ENCODE measurements at places on chromosomes 6 and 20.

- DNase-seq, result no peak
Observed at GRCh38 chr6:77880501-77880900, 227.7 kb downstream of the MEI4 start.

GRCh38 chr6:53573299-53573698 lies 28.4 kb upstream of the GCLC start:
- DNase-seq, result no peak

DNA sequence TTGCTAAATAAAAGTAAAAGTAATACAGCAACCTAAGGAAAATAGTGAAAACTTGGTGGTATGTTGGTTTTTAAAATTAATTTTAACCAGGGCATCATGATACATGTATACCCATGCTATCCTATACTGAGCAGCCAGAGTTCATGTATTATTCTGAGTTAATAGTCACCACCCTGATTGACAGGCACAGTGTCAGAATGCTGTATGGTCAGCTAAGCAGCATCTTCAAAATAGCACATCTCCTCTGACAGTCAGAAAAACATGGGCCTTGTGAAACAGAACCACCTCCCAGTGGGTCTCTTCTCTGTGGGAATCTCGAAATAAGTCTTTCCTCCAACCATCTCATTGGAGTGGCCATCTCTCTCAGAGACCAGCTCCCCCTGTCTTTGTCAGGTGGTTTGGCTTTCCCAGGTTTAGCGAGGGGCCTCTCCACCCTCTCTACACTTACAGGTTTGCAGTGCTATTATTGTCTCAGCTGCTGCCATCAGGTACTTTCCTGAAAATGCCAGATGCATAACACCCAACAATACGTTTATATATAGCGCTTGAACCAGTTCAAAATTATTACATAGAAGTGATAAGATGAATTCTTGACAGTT lies 47.1 kb upstream of the RNF8 start:
- peak; percentile 33 for DNase-seq

- no peak for DNase-seq
Observed at GRCh38 chr20:45611054-45611453, 18.5 kb upstream of the WFDC10A start.

DNA sequence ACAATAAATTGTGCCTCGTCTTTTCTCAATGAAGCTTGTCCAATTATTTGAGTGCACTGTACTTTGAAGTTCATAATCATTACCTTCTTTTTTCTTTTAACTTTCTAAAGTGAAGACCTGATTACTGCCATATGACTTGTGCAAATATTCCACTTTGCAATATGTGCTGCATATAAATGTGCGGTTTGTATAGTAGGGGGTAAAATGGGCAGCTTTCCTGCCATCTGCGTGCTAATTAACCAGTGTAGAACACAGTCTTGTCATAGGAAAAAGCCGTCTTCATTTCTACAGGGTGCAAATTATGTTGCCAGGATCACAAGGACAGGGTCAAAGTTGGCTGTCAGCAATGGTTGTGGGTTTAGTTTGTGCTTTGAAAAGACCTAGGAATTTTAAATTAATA lies 397.0 kb downstream of the NKAIN2 start:
- peak; percentile 35 for DNase-seq

DNA sequence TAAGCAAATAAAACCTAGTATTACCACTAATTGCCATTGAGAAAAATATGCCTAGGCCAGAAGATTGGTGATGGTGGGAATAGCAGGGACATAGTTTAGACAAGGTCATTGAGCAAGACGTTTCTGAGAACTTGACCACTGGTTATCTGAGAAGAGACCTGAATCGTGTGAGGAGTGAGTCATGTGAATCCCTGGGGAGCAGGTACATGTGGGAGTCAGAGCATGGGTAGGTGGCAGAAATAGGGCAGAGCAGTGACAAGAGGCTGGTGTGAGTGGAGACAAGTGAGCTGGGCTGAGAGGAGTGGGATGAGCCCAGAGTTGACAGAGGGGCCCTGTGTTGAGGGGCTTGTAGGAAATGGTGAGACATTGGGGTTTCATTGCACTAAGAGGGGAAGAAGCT lies 16.4 kb downstream of the MICA start:
- DNase-seq, result no peak

DNA sequence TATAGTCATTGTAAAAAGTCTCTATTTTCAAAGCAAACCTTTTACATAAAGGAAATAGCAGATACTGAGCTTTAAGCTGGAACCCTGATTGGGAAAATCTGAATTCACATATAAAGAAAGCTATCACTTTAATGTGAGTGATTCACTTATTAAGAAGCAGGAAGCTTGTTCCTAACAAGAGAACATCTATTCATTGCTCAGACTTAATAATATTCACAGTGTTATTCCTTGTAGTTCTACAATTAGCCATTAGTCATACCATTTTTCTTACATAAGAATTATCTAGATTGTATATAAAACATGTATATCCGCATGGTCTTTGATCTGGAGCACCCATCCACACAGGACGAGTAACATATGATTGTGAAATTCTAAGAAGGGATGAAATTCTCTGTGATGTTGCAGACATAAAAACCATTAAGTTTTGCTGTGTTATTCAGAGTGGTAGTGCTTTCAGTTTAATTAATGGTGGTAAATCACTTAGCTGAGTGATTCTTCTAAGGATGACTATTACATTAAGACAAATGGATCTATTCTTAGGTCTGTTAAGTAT lies 71.1 kb upstream of the FOXQ1 start:
- no peak for DNase-seq

- DNase-seq, result no peak
Observed at GRCh38 chr6:168837254-168838036, 396.5 kb downstream of the SMOC2 start.

GRCh38 chr6:5497896-5498578 lies 236.7 kb downstream of the FARS2 start:
- DNase-seq, result peak; percentile 71

DNA sequence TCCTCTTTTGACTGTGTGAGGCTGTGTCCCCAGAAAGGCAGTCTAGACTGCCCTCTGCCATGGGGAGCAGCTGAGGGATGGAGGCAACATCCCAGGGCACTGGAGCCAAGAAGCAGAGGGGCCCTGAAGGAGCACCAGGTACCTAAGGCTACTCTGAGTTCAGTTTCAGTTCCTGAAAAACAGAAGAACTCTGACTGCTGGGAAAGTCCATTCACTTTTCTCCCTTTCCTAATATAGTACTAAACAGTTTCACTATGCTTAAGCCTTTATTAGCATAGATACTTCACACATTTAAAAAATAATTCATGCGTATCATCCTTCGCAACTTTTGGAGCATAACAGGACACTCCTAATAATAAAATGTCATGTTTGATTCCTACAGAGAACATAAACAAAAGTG lies 130.0 kb downstream of the FOXC1 start:
- no peak for DNase-seq

DNA sequence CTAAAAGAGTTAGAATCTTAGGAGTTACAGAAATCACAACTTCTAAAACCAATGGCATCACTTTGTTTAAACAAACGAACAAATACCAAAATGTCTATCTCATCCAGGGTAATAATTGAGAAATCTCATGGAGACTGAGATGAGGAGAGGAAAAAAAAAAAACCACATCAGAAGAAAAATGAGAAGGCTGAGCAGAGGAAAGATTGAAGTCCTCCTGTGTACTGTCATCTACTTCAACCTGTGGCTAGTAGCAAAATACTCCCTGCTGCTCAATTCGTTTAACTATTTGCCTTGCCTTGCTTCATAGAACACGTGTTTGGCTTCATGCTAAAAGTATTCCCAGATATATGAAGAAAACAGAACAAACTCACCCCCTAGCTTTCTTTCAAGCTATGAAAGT lies 143.7 kb downstream of the PDE10A start:
- no peak for DNase-seq

GRCh38 chr6:160055378-160055777 lies 66.2 kb upstream of the SLC22A1 start:
- no peak for DNase-seq

DNA sequence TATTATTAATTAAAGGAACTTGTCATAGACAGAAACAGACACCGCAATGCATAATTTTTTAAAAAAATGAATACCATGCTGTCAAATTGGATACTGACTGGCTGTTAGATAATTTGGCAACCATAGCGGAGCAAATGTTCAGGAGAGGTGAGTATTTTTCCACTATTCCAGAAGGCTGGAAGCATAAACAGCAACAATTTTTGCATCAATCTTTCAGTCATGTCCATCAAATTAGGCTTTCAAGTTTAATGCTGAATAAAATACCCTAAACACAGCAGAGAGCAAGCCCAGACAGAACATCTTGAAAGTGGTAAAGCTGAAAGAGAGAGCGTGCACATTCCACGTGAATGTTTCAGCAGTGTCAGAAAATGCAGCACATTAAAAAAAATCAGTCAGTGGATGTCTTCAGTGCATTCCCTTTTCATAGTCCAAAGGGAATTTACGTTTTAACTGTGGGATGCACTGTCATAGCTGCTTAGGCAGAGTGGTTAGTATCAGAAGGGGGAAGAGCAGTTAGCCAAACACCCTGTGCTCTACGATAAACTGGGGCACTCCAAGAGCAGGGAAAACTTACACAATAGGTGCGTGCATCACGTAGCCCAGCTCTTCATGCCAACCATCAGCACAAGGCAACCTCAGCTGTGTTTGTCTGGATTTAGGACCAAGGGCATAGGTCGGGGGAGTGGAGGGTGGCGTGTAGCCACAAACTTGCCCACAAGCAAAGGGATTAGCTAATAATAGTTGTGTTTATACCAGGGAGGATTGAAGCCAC lies 116.2 kb upstream of the STMND1 start:
- DNase-seq, result no peak

DNA sequence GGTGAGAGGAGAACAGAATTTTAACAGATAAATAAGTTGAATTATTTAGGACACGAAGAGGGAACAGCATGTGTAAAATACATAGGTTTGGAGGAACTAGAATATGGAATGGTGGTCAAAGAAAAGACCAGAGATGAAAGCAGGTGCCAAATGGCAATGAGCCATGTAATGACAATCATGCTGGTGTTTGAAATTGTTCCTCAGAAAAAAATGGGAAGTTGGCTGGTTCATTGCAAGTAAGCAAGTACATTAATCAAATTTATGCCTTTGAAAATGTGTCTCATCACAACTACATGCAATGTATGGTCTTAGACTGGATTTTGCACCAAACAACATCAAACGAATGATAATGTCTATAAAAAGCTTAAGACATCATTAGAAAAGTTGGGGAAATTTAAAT lies 83.3 kb downstream of the SPTLC3 start:
- DNase-seq, result no peak

GRCh38 chr6:138588805-138589434 lies 89.6 kb upstream of the NHSL1 start:
- peak; percentile 93 for DNase-seq

GRCh38 chr6:47437592-47437991 lies 40.0 kb upstream of the CD2AP start:
- DNase-seq, result no peak

- DNase-seq, result peak; percentile 19
Observed at GRCh38 chr20:478010-478948, 15.9 kb upstream of the TBC1D20 start.

DNA sequence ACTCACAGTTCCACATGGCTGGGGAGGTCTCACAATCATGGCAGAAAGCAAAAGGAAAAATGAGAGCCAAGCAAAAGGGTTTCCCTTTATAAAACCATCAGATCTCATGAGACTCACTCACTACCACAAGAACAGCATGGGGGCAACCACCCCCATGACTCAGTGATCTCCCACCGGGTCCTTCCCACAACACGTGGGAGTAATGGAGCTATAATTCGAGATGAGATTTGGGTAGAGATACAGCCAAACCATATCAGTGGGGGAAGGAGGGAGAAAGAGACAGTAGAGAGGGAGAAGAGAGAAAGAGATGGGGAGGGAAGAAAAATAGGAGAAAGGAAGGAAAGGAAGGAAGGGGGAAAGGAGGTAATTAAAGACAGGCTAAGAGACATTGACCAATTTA lies 30.1 kb downstream of the GMDS start:
- DNase-seq, result no peak

All from NCI-H2171 treated with DMSO at 0.1 percent for 48 hours (cell line).